ENCODE measurements at places on chromosomes 16 and 17.

DNA sequence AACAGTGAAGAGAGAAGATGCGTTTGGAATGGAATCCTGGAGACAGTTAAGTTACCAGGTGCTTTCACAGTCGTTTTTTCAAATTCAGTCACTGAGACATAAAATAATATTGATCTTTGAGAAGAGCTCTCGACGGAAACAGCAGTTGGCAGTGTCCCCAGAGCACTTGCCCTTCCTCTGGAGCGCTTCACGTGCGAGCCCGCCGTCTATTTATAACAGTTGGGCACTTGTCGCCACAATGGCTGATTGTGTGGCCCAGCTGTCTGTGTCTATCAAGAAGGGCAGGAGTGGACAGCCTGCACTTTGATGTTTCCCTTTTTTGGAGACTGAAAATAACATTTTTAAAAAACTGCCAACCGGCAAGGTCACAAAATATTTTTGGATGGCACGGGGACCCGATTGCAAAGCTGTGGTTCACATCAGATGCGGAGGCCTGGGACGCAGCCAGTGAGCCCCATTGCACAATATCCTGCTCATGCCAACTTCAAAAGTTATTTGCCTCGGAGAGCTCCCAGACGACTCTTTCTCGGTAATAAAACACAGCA, 62.9 kb downstream of the ADCY9 start:
- DNase-seq, result no peak

DNA sequence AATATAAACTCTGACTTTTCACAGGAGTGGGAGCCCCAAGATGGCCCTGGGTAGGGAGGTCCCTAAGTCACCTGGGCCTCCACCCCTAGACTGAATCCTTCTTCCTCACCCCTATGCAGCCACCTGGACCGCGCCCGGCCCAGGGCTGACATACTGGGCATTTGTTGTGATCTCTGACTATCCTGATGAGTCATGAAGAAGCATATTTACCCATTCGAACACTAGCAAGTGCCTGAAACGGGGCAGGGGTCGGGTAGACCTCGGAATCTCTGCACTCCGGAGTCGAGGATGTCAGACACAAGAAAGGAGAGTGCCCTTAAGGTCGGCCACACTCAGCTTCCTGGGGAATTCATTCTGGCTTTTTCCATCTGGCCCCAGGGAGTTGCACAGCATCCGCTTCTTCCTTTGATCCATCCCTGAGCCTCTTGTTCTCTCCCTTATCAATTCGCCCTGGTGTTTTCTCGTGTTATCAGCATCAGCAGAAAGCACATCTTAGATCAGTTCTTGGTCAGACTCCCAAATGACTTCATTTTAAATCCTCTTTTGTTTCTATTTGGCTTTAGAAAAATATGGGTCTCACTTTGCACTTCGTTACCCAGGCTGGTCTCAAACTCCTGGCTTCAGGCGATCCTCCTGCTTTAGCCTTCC, 10.4 kb downstream of the METTL22 start:
- DNase-seq, result no peak

- DNase-seq, result no peak
Observed at GRCh38 chr16:46731691-46732555, 16.2 kb downstream of the MYLK3 start.

- no peak for DNase-seq
Observed at GRCh38 chr17:15256689-15257088, 8.4 kb downstream of the PMP22 start.

- no peak for DNase-seq
Observed at GRCh38 chr17:58302919-58303585, 22.3 kb upstream of the MPO start.

All from A549 (cell line).